ENCODE measurements at places on chromosomes 12 and 14. TPM values are rescaled to one million over a fixed set of nuclear protein-coding genes. Genes with fewer than 3 reads are reported as not detected.

The PLA2G1B gene
- total RNA-seq, result not detected

The CLEC4D gene
- total RNA-seq, result not detected

The PTPN21 gene
- total RNA-seq, result 37.8 TPM

The WNT1 gene
- total RNA-seq, result not detected

The POTEM gene
- not detected for total RNA-seq

The HOXC13 gene
- total RNA-seq, result not detected

The CLEC2A gene
- total RNA-seq, result not detected

The ACRBP gene
- total RNA-seq, result 2.2 TPM

The PRR4 gene
- total RNA-seq, result 0.94 TPM

The TSPAN19 gene
- not detected for total RNA-seq

The AGAP2 gene
- total RNA-seq, result 7.5 TPM

The B4GALNT1 gene
- total RNA-seq, result 5.1 TPM

The DENND5B gene
- total RNA-seq, result 43.7 TPM

The SETD1B gene
- total RNA-seq, result 9.0 TPM

The SIX1 gene
- total RNA-seq, result not detected

The PRB2 gene
- not detected for total RNA-seq

The CMA1 gene
- total RNA-seq, result 0.47 TPM

The SUOX gene
- 27.9 TPM for total RNA-seq

The ATL1 gene
- total RNA-seq, result 1.0 TPM

The EXOC3L4 gene
- 0.42 TPM for total RNA-seq

The TEX52 gene
- not detected for total RNA-seq

The ACTN1 gene
- total RNA-seq, result 90.5 TPM

The SNRNP35 gene
- 23.2 TPM for total RNA-seq

The CRIP2 gene
- 1,036 TPM for total RNA-seq

The DCN gene
- 741 TPM for total RNA-seq

The WNT5B gene
- 2.4 TPM for total RNA-seq

The POTEG gene
- not detected for total RNA-seq

The HCAR2 gene
- total RNA-seq, result 0.17 TPM

The LRTM2 gene
- not detected for total RNA-seq
